ENCODE measurements at places on chromosomes 12 and 14. TPM values are rescaled to one million over a fixed set of nuclear protein-coding genes. Genes with fewer than 3 reads are reported as not detected.
A peak's percentile ranks its signal among the peaks of the same experiment; 100 is the strongest.

GLS2 gene
- total RNA-seq = not detected

BCL7A gene
- 19.9 TPM for total RNA-seq

AICDA gene
- total RNA-seq = 0.11 TPM

ABCC9 gene
- total RNA-seq = 0.11 TPM

APOF gene
- 0.09 TPM for total RNA-seq

CLEC7A gene
- total RNA-seq = not detected

PHC1 gene
- total RNA-seq = 9.3 TPM

APPL2 gene
- total RNA-seq = 7.5 TPM

ABCD2 gene
- total RNA-seq = 0.04 TPM

TSFM gene
- 62.4 TPM for total RNA-seq

SLC2A13 gene
- 10.9 TPM for total RNA-seq

DNA sequence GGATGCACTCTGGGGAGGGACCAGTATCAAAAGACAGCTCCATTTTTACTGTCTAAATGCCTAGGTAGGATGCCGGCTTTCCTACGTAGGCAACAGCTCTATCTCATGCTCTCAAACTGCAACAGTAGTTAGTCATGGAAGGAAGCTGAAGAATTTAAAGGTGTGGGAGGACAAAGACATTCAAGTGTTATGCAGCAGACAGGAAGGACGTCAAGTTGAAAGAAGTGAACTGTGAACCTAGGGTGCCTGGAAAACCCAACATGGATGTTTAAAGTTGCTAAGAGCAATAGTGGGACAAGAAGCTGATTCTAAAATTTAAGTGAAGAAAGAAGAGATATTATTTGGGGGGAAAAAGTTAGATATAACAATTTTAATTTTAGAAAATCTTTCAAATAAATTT lies 5.9 kb downstream of the SEC23A start:
- DNase-seq = no peak

DNA sequence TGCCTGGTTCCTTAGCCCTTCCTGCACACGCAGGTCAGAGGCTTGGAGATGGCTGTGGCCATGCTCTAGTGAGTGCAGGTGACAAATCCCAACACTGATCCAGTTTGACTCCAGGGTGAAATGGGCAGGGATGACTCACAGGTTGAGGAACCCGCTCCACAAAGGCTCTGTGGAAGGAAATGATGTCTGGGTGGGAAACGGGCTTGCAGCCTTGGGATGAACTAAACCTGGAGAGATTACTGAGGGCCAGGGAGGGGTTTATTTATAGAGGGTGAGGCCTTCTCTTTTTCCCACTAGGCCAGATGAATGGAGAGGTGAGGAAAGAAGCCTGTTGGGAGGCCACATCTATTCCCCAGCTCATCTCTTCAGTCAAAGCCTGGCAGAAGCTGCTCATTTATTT lies 29.3 kb upstream of the EMP1 start:
- no peak for DNase-seq

GRCh38 chr14:23443411-23443812 lies 8.0 kb upstream of the MYH7 start:
- no peak for DNase-seq

DNA sequence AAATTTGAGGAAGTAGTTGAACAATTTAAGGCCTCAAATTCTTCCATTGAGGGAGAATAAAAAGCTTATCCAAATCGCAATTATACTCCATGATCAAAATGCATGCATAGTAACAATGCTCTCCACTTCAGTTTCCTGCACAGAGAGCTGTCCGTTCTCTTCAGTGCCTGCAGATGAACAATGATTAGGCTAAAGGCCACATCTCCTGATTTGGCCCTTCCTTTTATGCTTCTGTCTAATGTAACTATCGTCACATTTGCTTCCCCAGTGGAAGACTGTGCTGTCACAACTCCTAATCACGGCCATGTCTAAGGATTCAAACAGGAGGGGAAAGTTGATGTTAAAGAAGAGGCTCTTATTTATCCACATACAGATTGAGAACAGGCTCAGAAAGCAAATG lies 113.6 kb upstream of the NPAS3 start:
- no peak for DNase-seq

DNA sequence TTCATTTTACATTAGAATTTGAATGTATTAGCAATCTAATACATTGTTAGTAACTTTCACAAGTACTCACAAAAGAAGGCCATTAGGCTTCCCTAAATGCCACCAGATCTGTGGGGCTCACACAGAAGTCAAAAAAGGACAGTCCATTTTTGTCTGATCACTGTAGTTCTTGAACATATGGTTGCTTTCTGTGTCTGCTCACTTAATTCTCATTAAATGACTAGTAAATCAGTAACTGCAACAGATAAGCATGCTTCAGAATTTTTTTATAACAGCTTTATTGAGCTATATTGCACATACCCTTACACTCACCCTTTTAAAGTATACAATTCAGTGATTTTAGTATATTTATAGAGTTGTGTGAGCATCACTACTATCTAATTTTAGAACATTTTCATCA lies 71.4 kb downstream of the DENND5B start:
- no peak for DNase-seq

- no peak for DNase-seq
These were observed 56.0 kb upstream of the DCD start for GRCh38 chr12:54704202-54704601.

DNA sequence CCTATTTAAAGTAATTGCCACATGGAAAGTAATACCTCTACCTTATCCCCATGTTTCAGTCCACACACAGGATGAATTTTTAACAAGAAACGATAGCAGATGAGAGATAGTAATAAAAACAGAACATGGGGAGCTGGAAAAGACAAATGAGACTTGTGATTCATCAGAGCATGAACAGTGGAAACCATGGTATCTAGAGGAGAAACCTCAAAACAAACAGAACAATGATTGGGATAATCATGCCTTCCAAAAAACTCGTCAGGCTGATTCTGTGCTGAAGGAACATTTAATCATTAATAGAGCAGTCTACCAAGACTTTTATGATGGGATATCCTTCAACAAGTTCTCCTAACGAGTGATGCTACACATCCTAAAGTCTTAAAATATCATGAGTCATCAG lies 1390.7 kb downstream of the FSCB start:
- no peak for DNase-seq

DNA sequence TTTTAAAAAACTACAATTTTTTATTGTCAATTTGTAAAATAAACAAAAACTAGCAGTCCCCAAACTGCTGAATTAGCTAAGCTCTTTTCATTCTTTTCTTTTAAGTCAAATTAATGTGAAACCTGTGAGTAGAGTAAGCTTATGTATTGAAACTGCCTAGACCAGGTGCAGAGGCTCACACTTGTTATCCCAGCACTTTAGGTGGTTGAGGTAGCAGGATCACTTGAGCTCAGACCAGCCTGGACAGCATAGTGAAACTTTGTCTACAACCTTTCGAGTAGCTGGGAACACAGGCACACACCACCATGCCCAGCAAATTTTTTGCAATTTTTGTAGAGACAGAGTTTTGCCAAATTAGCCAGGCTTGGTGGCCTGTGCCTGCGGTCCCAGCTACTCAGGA lies 26.4 kb downstream of the SCFD1 start:
- DNase-seq = no peak

- DNase-seq = no peak
These were observed 4.7 kb downstream of the DNAJC14 start for GRCh38 chr12:55824726-55825125.

DNA sequence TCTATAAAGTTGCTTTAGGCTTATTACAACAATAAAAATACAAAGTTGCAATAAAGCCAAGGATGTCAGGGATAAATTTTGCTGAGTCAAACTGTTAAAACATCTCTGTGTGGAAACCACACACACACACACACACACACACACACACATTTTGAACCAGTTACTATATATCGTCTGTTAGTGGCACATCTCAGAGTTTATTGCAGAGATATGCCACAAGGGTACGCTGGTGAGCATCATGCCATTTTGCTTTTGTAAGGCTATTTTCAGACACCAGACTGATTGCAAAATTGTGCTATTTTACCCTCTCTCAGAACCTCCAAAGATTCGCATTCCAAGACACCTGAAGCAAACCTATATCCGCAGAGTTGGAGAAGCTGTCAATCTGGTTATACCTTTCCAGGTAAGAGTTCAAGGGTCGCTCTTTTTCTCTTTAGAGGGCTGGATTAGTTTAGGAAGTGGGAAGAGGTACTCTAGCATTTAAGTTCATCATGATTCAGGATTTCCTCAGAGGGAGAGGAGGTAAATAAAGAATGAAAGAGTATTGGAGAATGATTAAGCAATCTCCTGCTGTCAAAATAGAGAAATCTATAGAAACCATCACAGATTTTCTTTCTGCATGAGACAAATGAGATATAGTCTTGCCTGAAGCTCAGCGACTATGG lies 27.3 kb upstream of the CHPT1 start:
- DNase-seq = peak; percentile 39

GRCh38 chr12:76595056-76595455 lies 35.5 kb upstream of the OSBPL8 start:
- DNase-seq = no peak

- DNase-seq = no peak
These were observed 8.1 kb upstream of the OR6C65 start for GRCh38 chr12:55392032-55392795.

DNA sequence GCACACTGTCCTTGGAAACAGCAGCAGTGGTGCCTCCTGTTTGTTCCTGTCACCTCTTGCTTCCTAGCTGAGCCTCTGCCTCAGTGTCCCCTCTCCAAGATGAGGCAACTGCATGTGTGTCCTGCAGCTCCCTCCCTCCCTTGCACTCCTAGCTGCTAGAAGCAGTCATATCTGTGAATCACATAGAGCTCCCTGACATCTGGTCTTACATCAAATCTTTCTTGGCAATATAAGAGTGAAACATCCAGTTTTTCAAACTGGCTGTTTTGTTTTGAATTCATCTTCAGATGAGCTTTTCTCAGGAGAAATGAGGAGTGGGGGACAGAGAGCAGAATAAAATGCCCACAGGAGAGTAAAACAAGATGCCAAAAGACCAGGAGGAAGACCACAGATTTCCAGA lies 103.7 kb downstream of the VCPKMT start:
- DNase-seq = no peak

- DNase-seq = no peak
These were observed 180.2 kb upstream of the PZP start for GRCh38 chr12:9388379-9388778.

- peak; percentile 20 for DNase-seq
These were observed 53.1 kb downstream of the SIX6 start for GRCh38 chr14:60561845-60562746.

- peak; percentile 1 for DNase-seq
These were observed 98.9 kb downstream of the RERG start for GRCh38 chr12:15122344-15122743.

GRCh38 chr12:62693376-62694050 lies 226.9 kb downstream of the MON2 start:
- no peak for DNase-seq

- no peak for DNase-seq
These were observed 5.6 kb downstream of the DAZAP2 start for GRCh38 chr12:51244269-51244668.

Data from K562 (cell line).